ENCODE measurements at places on chromosomes 3 and 15.

DNA sequence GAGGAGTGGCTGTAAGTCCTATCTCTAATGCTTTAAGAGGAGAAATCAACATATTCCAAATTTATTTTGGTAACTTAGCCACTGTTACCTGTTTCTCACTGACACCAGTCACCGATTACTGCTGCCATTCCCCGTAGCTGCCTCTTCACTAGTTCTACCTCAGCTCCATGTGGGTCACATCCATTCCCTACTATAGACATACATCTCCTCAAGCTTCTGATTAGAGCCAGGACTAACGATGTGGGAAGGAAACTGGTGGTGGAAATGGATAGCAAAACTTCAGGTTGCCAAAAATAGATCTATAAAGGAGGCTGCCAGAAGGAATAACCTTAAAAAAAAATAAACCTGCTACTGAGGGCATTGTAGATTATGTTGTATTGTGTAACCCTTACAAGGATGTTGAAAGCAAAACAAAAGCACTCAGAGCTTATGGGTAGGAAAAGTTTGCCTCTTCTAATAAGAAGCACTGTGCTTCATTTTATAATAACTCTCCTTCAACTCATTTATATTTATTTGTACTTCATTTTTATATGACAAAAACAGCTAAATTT, 56.0 kb downstream of the KAT2B start:
- no peak for DNase-seq

DNA sequence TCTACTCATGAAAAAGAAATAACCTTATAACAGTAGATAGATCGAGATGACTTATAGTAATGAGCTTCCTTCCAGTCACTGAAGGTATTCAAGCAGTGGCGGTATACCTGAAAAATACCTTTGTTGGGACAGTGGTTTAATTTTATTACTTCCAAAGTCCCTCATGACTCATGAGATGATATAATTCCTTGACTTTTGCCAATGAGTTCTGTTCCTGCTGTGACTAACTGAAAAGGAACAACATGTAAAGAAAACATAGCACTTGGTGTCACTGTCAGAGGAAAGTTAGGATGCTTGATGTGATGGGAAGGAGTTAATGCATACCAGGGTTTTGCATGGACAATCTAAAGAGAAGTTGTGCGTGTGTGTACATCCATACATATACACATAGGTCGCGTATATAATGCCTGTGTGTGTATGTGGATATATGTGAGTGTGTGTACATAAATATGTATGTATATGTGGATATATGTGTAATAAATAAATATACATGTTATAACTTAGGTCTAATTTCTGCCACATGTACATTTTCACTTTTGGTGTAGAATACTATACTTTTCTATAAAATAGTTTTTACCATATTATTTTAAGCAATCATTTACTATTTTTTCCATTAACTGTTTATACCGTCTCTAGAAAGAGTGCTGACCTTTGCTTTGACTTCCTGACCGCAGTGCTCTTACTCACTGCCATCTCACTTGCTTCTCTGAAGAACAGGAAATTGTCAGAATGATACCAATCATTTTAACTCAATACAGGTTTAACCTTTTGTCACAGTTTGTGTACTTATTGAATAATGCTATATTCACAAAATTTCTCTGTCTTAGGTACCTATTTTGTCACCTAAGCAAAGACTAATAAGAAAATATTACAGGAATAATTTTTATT, 12.6 kb upstream of the PAK2 start:
- DNase-seq: no peak

- DNase-seq: no peak
These were observed 8.9 kb upstream of the POLR2M start for GRCh38 chr15:57697588-57697987.

DNA sequence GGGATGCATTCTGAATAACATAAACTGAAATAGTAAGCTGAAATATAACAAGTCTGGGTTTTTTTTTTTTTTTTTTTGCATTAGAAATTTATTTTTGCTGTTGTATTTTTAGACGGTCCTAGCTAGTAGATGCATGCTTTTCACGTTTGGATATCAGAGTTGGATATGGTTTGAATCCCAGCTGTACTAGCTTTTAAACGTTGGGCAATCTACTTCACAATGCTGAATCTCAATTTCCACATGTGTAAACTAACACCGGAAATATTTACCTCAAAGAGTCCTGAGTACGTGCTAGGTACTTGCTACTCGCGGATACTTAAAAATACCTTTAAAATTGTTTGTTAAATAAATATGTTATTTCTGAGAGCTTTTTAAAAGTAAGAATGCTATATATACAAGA, 139.8 kb downstream of the BBX start:
- DNase-seq: no peak

GRCh38 chr15:69305204-69305931, 6.7 kb downstream of the PAQR5 start:
- DNase-seq: no peak

DNA sequence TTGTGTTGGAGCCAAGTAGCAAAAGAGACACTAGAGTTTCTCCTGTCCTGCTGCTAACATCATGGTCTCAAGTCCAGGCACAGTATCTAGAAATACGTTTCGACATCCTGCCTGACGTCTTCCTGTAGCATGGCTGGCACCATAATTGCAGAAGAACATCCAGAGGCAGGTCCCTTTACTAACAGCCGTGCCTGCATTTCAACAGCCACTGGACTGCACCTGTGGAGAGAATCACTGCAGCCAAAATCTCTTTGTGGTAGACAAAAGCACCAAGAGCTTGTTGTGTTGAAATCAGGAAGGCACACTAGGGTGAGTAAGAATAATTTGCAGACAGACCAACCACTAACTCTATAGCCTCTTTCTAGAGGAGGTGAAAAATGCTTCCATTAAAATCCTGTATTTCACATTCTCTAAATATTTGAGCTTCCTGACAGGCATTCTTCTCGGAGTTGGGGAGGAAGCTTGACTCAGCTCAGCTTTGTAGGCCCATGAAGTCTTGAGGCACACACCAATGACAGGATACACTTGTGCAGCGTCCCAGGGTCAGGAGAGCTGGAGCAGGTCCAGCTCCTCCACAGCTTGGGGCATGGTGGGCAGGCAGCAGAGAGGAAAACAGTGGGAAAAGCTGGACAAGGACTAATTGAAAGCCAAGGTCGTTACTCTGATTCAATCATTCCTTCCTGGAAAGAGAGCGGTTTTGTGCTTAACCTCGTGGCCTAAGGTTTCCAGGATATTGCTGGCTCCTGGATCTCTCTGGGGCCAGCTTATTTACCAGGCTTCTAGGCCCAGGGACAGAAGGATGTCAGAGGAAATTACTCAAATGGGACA, 244.9 kb downstream of the FAM43A start:
- no peak for DNase-seq

DNA sequence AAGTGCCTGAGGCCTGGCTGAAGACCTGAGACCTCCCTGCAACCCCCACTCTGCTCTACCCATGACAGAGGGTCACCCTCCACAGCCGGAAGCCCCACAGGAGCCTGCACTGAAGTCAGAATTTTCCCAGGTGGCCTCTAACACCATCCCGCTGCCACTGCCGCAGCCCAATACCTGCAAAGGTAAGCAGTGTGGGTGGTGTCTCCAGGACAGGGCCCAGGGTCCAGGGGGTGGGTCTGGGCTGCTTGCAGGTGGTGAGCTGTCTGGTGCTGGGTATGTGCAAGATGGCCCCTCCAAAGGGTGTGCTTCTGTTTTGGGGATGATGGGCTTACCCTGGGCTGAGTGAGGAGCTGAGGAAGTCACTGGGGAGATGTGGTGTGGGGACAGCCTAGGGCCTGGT, 69.9 kb downstream of the FBLN2 start:
- no peak for DNase-seq

DNA sequence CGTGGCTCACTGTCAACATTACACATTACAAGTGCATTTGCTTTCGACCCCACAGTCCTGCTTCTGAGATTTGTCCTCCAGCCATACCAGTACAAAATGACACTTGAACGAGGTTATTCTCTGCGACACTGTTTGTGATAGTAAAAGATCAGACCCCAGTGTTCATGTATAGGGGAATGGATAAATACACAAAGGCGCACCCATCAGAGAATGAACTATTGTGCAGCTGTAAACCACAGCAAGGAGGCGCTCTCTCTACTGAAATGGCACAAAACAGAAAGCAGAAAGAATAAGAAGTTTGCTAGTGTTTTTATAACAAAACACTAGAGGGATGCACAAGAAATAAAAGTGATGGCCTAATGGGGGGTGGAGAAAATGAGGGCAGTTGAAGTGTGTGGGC, 4.9 kb upstream of the CHSY1 start:
- DNase-seq: no peak

- no peak for DNase-seq
These were observed 36.0 kb downstream of the MNS1 start for GRCh38 chr15:56428821-56429458.

GRCh38 chr3:146566138-146566537, 21.7 kb upstream of the PLSCR1 start:
- DNase-seq: no peak

DNA sequence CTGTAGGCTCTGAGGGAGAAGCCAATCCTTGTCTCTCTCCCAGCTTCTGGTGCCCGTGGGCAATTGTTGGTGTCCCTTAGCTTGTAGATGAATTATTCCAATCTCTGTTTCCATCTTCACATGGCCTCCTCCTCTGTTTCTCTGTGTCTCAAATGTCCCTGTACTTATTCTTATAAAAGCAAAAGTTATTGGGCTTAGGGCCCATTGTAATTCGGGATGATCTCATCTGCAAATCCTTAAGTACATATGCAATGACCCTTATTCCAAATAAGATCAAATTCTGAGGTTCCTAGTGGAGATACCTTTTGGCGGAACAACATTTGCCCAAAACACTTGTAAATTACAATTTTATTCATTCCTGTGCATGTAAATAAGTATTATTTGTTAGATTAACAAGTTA, 147.4 kb upstream of the EPHA3 start:
- no peak for DNase-seq

DNA sequence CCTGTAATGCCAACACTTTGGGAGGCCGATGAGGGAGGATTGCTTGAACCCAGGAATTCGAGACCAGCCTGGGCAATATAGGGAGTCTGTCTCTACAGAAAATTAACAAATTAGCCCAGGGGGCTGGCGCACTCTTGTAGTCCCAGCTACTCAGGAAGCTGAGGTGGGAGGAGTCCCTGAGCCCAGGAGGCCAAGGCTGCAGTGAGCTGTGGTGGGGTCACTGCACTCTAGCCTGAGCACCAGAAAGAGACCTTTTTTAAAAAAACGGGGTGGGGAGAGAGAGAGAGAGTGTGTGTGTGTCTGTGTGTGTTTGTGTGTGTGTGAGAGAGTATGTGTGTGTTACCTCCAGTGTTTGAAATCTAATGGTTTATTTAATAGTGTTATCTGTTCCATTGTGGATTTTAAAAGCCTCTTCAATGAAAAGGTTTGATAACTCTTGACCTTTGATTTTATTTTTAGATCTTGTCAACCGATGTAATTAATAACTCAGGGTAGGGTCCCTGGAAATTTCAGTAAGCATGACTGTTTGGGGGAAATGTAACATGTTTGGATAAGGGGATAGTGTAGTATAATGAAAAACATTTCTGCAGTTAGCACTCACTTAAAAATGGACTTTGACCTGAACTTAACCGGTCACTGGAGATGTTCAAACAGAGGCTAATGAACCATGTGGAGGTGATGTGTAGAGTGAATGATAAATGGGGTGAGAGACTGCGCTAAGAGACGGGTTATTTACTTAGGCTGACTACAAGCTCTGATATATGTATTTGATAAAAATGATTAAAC, 29.7 kb downstream of the LRCH3 start:
- no peak for DNase-seq

- no peak for DNase-seq
These were observed 37.8 kb upstream of the GOLGA6L2 start for GRCh38 chr15:23484870-23485269.

DNA sequence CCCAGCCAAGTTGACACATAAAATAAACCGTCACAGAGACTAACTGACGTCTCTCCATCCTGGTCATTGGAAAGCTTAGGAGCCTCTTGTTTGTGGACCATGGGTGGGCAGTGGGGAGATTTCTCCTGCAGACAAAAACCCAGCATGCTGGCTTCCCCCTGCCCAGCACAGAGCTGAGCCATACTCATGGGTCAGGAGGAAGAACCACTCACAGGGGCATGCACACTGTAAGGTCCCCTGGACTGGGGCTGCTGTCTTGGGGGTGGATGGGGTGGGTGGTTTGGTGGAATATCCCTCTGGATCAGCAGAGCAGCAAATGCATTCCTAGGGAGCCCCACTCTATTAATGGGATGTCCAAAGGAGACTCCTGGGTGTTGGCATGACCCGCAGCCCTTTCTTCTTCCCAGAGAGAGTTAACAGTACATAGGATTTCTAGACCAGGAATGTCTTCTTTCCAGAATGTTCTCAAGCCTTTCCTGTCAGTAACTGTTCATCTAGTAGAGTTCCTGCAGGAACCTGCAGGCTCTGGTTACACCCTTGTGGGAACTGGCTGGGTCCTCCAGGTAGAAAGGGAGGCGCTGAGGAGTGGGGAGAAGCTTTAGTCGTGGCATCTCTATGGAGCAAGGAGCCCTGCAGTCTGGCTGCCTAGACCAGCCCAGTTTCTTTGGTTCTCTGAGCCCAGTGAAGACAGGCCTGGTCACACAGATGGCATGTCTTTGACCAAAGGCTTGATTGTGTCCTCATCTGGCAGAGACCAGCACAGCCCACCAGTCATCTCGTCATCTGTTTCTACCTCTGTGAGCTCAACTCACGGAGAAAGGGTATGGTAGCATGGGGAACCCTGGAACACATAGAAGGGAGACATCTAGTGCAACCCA, 73.4 kb upstream of the PRR23C start:
- no peak for DNase-seq

- DNase-seq: no peak
These were observed 21.0 kb upstream of the MCF2L2 start for GRCh38 chr3:183449391-183449790.

GRCh38 chr3:152737021-152737908, 97.7 kb upstream of the P2RY1 start:
- DNase-seq: no peak

DNA sequence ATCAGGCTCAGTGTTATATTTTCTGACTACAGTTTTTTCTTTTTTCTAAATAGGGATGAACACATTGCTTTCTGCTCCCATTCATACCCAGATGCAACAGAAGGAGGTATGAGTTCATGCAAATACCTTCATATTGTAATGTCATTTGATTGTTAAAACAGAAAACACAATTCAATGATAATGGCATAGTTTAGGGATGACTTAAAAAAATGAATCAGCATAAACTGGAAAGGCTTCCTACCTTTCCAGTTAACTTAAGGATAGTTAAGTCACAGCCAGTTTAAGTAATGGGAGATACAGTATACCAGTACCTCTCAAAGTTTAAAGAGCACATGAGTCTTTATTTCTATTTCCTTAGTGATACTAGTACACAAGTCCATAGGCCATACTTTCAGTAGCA, 24.9 kb downstream of the KNL1 start:
- DNase-seq: no peak

DNA sequence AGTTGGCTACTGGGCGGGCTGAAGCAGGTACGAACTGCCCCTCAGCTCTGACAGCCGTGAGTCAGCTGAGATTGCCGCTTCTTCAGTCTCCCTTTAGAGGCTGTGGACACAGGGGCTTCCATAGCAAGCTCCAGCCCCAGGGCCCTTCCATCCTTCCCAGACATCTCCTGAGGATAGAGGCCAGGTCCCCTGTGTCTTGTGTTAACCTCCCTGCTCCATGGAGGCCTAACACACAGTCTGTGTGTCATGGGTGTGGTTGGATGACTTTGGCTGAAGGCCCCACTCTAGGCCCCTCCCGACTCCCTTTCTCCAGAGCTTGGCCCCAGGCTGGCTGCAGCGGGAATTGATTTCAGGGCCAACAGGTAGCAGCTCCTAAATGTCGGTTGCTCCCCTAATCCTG, 116.1 kb upstream of the TLE3 start:
- no peak for DNase-seq

All from effector memory CD8-positive, alpha-beta T cell (primary cell).